ENCODE measurements at places on chromosomes 1 and 21.

GRCh38 chr1:206501881-206502280 is 5.5 kb upstream of the RASSF5 start:
- DNase-seq = no peak
- peaks cover 20% of the 10 kb centered on the region for H3K4me1 ChIP-seq
- no peaks in the 10 kb centered on the region for H3K27me3 ChIP-seq
- peak overlapping the region; percentile 42 for H3K27ac ChIP-seq
- peaks cover 2% of the 10 kb centered on the region for H3K36me3 ChIP-seq
- no peak overlapping the region for H3K4me3 ChIP-seq

GRCh38 chr1:159113596-159114433 is 37.2 kb upstream of the AIM2 start:
- no peak overlapping the region for H3K4me3 ChIP-seq
- no peaks in the 10 kb centered on the region for H3K4me1 ChIP-seq
- no peaks in the 10 kb centered on the region for H3K36me3 ChIP-seq
- DNase-seq = no peak

DNA sequence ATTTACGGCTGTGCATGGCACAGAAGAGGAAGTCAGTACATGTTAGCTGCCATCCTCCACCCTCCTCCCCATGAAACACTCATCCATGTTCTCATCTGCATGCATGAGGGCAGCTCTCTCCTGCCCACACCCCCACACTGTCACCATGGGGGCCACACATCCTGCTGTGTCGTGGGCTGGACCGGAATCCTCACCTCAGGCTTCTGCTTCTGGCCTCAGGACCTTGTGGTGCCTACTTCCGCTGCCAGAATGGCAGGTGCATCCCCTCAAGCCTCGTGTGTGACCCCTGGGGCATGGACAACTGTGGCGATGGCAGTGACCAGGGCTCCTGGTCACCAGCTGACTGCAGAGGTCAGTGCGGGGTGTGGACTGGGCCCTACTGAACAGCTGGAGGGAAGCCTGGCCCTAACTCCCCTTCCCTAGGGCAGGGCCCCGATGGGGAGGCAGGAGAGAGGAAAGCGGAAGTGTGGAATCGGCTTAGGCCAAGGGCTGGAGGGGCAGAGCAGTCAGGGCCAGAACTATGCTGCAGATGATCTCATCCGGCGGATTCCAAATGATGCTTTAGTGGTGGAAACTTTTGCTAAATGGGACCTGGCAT is 3.8 kb downstream of the LDLRAD2 start:
- no peak overlapping the region for H3K4me3 ChIP-seq
- H3K27me3 ChIP-seq = peaks cover 11% of the 10 kb centered on the region
- DNase-seq = peak; percentile 10
- peaks cover 6% of the 10 kb centered on the region for H3K4me1 ChIP-seq
- peaks cover 4% of the 10 kb centered on the region for H3K36me3 ChIP-seq

GRCh38 chr1:11283151-11283550 is 10.2 kb downstream of the UBIAD1 start:
- H3K4me3 ChIP-seq = no peak overlapping the region
- H3K27me3 ChIP-seq = no peaks in the 10 kb centered on the region
- no peak overlapping the region for H3K27ac ChIP-seq

- H3K36me3 ChIP-seq = peaks cover 9% of the 10 kb centered on the region
- DNase-seq = no peak
- no peak overlapping the region for H3K4me3 ChIP-seq
- H3K4me1 ChIP-seq = peaks cover 13% of the 10 kb centered on the region
- no peak overlapping the region for H3K27ac ChIP-seq
Measured at GRCh38 chr1:27973771-27974416, 14.1 kb downstream of the XKR8 start.

- DNase-seq = no peak
- no peak overlapping the region for H3K4me3 ChIP-seq
- H3K27me3 ChIP-seq = peaks cover 82% of the 10 kb centered on the region
- no peaks in the 10 kb centered on the region for H3K36me3 ChIP-seq
- H3K4me1 ChIP-seq = no peaks in the 10 kb centered on the region
- H3K27ac ChIP-seq = no peak overlapping the region
Measured at GRCh38 chr21:43273708-43274021, 104.9 kb downstream of the CRYAA start.

DNA sequence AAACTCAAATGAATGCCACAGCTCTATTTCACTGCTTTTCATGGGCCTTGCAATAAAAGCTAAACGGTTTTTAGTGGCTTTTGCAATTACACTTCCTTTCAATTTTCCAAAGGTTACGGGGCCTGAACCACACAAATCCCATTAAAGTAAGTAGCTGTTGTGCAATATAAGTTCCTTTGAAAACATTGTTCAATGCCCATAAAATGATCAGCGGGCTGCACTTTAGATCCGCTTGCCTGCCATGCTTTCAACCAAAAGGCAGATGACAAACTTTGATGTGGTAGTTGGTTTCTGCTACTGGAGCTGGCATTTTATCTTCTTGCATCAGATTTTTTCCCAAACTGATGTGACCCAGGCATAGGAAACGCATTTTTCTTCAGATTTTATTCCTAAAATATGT is 50.2 kb downstream of the PRRX1 start:
- H3K4me3 ChIP-seq = no peak overlapping the region
- H3K27me3 ChIP-seq = no peaks in the 10 kb centered on the region
- H3K27ac ChIP-seq = no peak overlapping the region
- DNase-seq = no peak
- peaks cover 3% of the 10 kb centered on the region for H3K4me1 ChIP-seq

DNA sequence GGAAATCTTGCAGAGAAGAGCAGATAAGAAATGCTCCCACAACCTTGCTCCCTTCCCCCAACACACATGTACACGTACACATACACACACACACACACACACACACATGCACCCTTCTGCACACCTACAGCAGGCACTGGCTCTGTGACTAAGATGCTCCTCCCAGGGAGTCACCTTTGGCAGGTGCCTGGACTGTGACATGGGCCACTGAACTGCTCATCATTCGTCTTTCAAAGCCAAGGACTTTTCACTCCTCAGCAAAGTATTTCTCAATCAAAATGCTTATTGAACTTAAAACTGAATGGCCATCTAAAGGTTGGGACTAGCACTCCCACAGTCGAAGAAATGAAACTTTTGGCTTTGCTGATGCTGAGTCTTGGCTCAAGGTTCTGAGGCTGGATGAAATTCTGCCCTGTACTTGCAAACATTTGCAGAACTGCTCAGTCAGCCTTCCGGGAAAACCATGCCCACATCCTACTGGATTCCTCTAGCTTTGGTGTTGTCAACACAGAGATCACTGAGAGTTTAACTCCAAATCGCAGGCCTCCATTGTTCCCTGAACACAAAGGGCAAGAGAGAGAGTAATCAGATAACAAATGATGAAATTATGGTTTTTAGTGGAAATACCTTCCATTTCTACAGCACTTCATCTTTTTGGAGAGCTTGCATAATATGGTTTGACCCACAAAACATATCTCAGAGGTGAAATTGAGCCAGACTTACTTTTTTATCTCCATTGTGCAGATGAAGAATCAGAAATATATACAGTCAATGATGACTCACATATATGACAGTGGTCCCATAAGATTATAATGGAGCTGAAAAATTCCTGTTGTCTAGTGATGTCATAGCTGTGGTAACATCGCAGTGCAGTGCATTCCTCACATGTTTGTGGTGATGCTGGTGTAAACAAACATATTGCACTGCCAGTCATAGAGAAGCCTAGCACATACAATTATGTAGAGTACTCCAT is 72.4 kb upstream of the BCAR3 start:
- H3K27ac ChIP-seq = peak overlapping the region; percentile 80
- H3K4me3 ChIP-seq = no peak overlapping the region
- DNase-seq = peak; percentile 98
- no peaks in the 10 kb centered on the region for H3K27me3 ChIP-seq
- peaks cover 23% of the 10 kb centered on the region for H3K4me1 ChIP-seq

DNA sequence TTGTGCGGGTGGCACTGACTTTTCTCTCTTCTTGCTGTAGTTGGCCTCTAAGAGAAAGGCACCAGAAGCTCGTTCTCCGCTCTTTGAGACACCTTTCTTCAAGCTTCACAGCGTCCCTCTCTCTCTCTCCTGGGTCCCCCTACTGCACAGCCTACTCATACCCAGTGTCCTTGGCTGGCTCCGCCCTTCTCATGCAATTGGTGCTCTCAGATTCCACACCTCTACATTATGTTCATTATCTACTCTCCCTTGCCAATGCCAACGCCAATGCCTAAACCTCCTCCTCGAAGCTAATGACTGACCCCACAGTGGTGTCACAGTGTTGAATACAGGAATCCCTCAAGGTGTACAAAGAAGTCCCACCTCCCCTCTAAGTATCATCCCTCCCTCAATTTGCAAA is 4.8 kb upstream of the DNAJC28 start:
- no peak overlapping the region for H3K4me3 ChIP-seq
- DNase-seq = no peak
- H3K36me3 ChIP-seq = no peaks in the 10 kb centered on the region
- H3K4me1 ChIP-seq = no peaks in the 10 kb centered on the region
- H3K27ac ChIP-seq = no peak overlapping the region
- H3K27me3 ChIP-seq = peaks cover 8% of the 10 kb centered on the region

DNA sequence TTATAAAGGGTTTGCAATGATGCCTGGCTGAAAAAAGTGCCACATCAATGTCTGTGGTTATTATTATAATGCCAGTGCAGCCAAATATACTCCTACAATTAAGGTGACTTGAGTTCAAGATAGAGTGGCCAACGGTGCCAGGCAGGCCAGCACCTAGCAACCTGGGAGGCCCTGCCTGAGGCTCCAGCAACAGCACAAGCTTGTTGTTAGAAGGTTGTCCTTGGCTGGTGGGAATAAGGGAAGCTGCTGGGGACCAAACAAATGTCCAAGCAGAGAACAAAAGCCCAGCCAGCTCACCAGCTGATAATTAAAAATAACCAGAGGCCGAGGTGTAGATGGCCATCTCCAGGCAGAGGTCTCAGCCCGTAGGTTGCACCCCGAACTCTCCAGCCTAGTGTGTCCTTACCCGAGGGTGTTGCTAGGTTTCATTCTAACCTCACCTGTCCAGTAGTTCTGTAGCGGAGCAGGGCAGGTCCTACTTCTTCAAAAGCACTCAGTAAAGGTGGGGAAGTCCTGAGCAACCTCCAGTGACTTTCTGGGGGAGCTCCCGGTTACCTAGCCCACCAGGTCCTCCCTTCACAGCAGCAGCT is 1.9 kb downstream of the TMPRSS2 start:
- H3K27me3 ChIP-seq = peaks cover 58% of the 10 kb centered on the region
- H3K36me3 ChIP-seq = no peaks in the 10 kb centered on the region
- H3K27ac ChIP-seq = no peak overlapping the region
- H3K4me1 ChIP-seq = no peaks in the 10 kb centered on the region
- no peak for DNase-seq

- peaks cover 25% of the 10 kb centered on the region for H3K27me3 ChIP-seq
- no peak for DNase-seq
- H3K36me3 ChIP-seq = no peaks in the 10 kb centered on the region
- no peaks in the 10 kb centered on the region for H3K4me1 ChIP-seq
Measured at GRCh38 chr1:223471566-223471965, 78.4 kb downstream of the CCDC185 start.

DNA sequence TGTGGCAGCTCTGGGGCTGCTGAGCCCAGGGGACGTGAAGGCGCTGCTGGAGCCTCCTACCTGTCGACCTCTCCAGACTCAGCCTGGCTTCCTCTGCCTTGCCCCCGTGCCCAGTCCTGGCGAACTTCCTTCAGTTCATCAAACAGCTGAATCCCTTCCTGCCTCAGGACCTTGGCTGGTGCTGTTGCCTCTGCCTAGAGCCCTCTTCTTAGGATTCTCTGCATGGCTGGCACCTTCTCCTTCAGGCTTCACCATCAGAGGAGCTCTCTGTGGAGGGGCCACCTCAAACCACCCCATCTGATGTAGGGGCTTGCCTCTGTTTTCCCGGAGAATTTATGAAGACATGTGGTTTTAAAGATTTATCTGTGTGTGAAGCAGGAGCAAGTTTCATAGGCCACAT is 23.4 kb upstream of the ATF3 start:
- no peaks in the 10 kb centered on the region for H3K36me3 ChIP-seq
- no peak for DNase-seq
- H3K27ac ChIP-seq = no peak overlapping the region
- H3K27me3 ChIP-seq = peaks cover 9% of the 10 kb centered on the region

DNA sequence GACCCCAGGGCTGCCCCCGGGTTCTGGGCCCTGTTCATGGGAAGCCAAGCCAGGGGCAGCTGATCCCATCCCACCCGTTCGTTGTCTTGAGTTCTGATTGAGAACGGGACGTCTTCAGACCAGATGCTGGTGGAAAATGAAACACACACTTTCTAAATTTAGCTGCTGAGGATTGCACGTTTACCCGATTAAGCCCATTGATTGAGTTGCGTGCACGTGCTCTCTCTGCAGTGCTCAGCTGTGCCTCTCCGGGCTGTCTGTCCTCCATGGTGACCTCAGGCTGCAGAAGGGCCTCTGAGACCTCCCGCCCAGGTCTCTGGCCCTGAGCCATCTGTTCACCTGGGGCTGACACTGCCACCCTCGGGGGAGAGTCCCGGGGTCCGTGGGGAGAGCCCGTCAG is 27.0 kb upstream of the PEX10 start:
- H3K4me1 ChIP-seq = 0 out of 2 replicates have a peak, but pooled peaks cover 2% of the 10 kb centered on the region
- DNase-seq = no peak
- H3K27me3 ChIP-seq = peaks cover 50% of the 10 kb centered on the region
- no peak overlapping the region for H3K4me3 ChIP-seq
- H3K36me3 ChIP-seq = no peaks in the 10 kb centered on the region

GRCh38 chr1:52032785-52033131 is 852 bp downstream of the KTI12 start:
- H3K27me3 ChIP-seq = no peaks in the 10 kb centered on the region
- H3K36me3 ChIP-seq = no peaks in the 10 kb centered on the region
- peak overlapping the region; percentile 93 for H3K27ac ChIP-seq

DNA sequence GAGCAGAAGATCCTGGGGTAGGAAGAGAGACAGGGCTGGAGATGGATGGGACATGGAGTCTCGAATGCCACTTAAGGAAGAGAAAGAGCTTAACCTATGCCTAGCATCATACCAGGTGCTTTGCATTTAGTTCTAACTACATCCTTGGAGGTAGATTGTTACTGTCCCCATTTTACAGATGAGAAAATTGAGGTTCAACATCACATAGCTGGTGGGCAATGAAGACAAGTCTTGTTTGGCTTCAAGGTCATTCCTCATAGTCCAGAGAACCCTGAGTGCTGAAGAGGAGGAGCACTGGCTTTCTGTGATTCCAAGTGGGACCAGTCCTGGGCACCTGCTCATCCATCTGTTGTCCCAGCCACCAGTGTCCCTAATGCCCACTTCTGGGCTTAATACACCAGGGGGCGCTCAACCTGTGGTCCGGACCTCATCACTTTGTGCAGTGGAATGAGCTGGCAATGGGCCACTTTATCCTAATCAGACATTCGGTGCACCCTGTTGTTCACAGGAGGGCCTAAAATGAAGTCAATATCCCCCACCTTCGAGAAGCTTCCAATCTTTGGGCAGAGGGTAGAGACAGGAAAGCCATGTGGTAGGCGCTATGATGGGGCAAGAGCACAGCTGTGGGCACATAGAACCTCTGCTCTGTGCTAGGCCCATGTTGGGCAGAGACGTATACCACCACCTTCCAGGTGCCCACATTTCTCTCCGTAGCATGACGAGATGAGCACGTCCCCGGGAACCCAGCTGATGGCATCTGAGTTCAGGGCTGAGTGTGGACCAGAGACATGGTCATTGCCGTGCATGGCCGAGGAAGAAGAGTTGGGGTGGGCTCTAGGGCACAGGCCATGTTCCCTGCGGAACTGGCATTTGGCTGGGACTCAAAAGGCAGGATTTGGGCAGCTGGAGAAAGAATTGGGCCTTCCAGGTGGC is 9.2 kb downstream of the RPS6KA1 start:
- H3K36me3 ChIP-seq = no peaks in the 10 kb centered on the region
- no peak overlapping the region for H3K4me3 ChIP-seq
- H3K4me1 ChIP-seq = peaks cover 15% of the 10 kb centered on the region
- no peaks in the 10 kb centered on the region for H3K27me3 ChIP-seq

- H3K27me3 ChIP-seq = no peaks in the 10 kb centered on the region
- H3K36me3 ChIP-seq = peaks cover 8% of the 10 kb centered on the region
- DNase-seq = no peak
- H3K4me1 ChIP-seq = no peaks in the 10 kb centered on the region
- no peak overlapping the region for H3K4me3 ChIP-seq
- H3K27ac ChIP-seq = no peak overlapping the region
Measured at GRCh38 chr1:15504436-15504835, 19.6 kb downstream of the CASP9 start.

Measured in IMR-90 (cell line).